Endothelial cell of umbilical vein (primary cell): ENCODE measurements at places on chromosomes 1 and 21. TPM values are rescaled to one million over a fixed set of nuclear protein-coding genes. Genes with fewer than 3 reads are reported as not detected.

FAM72A gene
- 3.4 and 3.6 TPM in 2 replicates for polyA plus RNA-seq

GRCh38 chr1:23217421-23218115 is at the start of gene HTR1D:
Gene HTR1D, minus strand, starts transcription at chr1:23217502. Its CDS starts 23,283 bp downstream, at chr1:23194219.
- DNase-seq = no peak

LRRC53 gene
- polyA plus RNA-seq = not detected in 2 replicates

GRCh38 chr1:203407296-203407695 is 56.4 kb upstream of the FMOD start:
- DNase-seq = no peak

DNA sequence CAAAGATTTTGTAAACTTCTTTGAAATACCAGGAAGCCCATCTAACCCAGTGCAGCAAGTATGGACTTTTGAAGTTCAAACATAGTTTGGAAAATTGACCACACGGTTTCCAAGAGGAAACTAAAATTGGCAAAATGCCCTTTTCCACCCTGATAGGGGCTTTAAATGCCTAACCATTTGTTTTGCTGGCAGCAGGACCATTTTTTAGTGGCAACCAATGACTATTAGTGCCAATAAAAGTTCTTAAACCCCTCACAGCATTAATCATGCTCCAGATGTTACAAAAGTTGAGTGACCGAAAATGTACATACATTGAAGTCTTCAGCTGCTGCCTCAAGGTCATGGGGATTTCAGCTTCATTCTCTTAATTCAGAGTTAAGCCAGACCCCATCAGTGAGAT is 46.4 kb upstream of the ENAH start:
- DNase-seq = peak; percentile 59

DNA sequence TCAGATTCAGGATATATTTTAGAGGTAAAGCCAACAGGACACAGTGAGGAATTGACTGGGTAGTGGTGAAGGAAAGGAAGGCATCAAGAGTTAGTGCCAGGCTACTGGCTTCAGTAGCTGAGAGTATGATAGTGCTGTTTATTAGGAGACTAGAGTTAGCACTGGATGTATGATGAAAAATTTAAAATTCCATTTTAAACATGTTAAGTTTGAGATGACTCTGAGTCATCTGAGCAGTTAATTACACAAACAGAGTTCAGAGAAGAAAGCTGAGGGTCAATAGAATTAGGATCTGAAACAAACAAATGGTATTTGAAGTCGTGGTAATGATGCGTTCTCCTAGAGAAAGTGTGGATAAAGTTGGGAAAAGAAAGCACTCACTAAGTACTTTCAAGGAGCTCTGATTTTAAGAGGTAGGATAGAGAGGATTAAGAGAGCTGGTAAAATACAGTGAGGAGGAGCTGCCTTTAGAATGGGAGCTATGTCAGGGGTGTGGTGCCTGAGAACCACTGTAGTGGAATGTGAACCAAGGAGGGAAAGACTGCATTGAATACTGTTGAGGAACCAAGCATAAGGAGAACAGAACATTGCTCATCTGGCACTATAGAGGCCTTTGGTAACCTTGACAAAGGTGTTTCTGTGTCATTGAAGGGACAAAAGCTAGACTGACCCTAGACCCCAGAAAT is 21.7 kb upstream of the SHCBP1L start:
- no peak for DNase-seq

DNA sequence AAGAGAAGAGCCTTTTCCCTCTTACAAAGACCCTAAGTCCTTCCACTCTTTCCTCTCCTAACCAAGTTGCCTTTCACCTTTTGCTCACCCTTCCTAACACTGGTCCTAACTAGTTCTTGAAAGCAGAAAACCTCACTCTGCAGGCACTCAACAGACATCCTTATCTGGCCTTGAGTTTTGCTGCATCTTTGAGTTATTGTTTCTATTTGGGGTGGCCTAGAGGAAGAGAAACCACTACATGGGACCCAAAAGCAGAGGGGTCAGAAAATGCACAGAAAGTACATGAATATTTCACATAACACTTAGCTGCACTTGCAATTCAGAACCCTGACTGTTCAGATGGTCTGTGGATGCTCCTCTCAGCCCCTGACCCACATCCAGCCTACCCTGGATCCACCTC is 178.3 kb upstream of the SYT6 start:
- DNase-seq = no peak

DNA sequence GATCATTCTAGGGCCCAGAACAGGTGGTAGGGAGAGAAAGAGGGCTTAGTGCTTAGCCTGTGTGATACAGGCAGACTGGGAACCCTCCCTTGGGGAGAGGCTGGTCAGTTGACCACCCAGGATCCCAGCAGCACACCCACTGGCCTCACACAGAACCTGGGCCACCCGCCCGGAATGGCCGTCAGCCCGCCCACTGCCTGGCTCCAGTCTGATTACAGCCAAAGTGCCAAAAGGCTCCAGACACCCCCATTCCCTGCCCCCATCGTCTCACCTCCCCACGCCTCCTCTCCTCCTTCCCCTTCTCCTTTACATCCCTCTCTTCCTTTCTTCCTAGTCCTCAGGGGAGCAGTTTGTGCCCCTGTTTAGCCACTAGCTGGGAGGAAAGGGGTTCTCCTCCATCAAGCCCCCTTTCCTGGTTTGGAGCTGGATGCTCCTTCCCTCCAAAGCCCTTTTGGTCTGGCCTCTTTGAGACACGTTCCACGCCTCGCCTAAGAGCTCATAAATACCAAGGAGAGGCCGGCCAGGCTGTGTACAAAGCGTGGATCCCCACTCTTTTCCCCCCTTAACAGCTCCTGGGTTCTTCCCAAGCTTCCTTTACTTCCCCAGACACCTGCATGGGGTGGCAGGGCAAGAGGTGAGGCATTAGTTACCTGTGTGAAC is 4.6 kb upstream of the WNT2B start:
- DNase-seq = no peak

- no peak for DNase-seq
Measured at GRCh38 chr21:45631540-45631939, 12.0 kb upstream of the PCBP3 start.

DNA sequence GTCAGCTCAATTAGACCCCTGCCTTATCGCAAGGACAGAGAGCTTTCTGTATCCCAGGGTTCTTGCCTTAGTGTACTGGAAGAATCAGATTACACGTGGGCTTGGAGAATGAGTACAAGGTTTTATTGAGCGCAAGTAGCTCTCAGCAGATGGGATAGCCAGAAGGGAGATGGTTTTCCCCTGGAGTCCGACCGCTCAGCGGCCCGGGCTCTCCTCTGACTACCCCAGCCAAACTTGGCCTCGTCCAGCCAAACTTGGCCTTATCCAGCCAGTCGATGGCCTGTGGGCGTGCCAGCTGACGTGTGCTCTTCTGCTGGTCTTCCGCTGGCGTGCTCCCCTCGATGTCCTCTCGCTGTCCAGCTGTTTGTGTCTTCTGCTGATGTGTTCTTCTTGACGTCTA is 136.9 kb downstream of the SYT14 start:
- DNase-seq = no peak

DNA sequence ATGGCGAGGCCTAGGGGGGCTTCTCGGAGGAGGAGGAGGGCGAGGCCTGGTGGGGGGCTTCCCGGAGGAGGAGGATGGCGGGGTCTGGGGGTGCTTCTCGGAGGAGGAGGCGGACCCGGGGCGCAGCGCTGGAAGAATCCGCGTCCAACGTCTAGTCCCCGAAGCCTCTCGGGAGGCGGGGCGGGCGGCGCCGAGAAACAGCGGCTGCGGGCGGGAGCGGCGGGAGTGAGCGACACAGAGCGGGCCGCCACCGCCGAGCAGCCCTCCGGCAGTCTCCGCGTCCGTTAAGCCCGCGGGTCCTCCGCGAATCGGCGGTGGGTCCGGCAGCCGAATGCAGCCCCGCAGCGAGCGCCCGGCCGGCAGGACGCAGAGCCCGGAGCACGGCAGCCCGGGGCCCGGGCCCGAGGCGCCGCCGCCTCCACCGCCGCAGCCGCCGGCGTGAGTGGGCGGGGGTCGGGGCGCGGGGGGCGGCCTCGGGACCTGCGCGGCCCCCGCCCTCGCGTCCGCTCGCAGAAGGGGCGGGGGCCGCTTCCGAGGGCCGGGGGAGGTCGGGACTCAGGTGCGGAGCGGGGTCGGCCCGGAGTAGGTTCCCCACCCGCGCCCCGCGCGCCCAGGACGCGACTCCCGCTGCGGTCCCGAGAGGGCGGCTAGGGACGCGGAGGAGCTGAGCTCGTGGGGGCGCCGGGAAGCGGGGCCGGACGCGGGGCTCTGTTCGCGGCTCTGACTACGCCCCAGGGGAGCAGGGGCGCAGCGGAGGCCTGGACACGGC is at the start of gene KLHL17:
Gene KLHL17 (plus strand): TSS at position 222 of the 769 bp plus-strand sequence. CDS start 110 bp downstream, at position 332.
- DNase-seq = peak; percentile 43

DNA sequence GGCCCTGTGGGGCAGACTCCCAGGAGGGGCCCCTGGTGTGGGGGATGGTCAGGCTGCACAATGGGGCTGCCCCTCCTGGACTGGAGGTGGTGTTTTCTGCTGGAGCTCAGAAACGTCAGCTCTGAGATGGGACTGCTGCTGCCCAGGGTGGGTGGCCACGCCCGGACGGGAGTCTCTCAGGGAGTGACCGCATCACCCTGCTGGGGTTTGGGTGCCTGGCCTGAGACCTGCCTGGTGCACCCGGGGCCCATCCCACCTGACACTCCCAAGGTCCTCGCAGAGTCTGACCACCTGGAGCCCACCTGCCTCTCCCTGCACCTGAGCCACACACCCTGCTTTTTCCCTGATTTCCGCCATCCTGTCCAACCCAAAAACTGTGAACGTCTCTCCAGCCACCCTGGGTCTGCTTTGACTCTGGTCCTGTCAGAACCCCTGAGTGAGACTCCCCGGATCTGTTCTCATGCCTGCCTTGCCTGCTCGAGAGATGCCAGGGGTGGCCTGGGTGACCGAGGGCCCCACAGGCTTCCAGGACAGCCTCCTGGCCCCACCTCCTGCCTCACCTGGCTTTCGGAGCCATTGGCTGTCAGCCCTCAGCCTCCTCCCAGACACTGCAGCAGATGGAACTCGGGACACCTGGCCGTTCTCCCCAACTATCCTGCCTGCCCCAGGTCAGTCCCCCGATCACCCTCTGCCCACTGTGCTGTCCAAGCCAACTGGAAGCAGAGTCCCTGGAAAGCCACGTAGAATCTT is 11.6 kb upstream of the SMYD3 start:
- DNase-seq = no peak

CDCA8 gene
- polyA plus RNA-seq = 36.2 and 38.5 TPM in 2 replicates

DNA sequence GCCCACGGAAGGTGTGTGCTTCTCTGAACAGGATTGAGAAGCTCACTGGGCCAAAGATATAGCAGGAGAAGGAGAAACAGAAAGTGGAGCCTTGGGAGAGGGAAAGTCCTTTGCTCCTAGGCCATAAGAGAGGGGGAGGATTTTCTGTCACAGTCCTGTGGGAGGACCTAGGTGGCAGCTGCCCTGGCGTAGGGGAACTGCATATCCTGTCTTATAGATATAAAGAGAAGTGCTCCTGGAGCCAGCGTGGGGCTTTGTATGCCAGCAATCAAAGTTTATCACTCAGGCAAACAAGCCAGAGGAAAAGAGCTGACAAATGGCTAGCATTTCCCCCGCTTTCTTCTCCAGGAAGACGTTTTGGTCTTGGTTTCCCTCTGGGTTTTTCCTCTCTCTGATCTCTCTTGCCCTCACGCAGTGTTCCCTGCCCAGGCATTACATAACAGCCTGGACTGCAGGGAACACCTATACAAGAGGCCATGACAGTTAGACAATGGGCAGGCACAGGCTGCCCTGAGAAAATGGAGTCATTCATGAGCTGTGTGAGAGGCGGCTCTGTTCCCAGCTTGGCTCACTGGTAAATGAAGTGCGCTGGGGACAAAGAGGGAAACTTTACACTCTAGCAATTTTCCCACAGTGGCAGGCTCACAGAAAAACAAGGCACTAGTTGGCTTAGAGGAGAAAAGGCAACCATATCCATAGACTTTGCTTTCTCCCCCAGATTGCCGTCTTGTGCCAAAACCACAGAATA is 52.5 kb upstream of the ZNF648 start:
- no peak for DNase-seq

- DNase-seq = peak; percentile 35
Measured at GRCh38 chr1:21921100-21921875, 15.8 kb downstream of the HSPG2 start.

PTGFRN gene
- polyA plus RNA-seq = 30.6 and 39.6 TPM in 2 replicates
